CD4-positive, alpha-beta T cell treated with Interleukin-1 beta for 1 hour (primary cell): ENCODE measurements at places on chromosomes 1 and 21.

- DNase-seq, result peak; percentile 52
Measured at GRCh38 chr1:64917328-64917861, 49.0 kb downstream of the JAK1 start.

- DNase-seq, result no peak
Measured at GRCh38 chr1:88780485-88780884, 96.4 kb downstream of the PKN2 start.

DNA sequence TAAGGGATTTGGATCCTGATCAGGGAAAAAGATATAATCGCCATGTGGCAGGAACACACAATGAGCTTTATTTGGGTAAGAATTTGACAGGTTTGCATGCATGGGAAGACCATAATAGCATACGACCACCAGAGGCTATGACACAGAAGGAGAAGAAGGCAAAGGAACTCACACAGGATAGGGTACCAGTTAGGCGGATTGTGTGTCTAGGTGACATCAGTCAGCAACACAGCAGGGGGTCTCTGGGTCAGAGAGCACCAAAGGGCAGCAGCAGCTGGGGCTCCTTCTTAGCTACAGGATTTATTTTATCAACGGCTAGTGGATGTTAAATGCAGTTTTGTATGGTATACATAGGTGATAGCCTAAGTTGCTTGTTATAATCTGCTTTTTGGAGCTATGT lies 551.3 kb downstream of the KCNT2 start:
- DNase-seq, result no peak

DNA sequence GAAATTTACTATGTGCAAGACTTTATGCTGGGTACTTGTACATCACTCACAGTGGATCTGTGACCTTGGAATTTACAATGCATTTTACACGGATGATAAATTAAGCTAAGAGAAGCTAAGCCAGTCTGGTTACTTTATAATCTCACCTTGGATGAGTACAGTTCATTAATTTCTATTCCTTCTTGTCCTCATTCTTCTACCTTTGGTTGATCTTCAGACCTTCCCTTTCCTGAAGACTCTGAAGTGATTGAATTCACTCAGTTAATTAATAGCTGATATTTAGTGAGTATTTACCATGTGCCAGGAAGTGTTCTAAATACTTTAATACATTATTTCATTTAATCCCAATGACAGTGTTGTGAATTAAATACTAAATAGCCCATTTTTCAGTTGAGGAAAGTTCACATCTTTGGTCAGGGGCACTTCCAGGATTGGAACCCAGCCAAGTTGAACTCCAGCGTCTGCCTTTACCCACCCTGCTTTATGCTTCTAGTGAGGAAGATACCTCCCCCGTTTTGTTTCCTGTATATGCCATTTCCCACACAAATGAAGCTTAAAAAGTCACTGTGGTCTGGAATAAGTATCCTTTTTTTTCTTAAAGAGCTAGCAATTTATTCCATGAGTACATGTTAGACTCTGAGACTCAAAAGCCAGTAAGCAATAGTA lies 146.6 kb downstream of the TLR5 start:
- no peak for DNase-seq

GRCh38 chr1:156894711-156895454 lies 1.4 kb downstream of the PEAR1 start:
- DNase-seq, result no peak

DNA sequence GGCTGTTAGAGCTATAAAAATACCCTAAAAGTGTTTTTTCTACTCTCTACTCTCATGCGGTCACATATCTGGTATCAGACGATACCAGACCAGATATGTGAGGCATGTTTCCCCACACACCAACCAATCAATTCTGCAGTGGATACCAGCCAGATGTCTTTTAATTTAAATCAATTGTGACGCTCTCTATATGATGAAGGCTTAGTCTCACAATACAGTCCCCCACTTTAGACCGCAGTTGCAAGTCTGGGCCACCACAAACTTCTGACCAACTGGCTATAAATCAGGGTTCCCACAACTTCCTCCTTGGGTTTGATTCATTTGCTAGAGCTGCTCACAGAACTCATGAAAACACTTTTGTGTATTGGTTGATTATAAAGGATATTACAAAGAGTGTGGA lies 586.1 kb upstream of the ZP4 start:
- no peak for DNase-seq
